Astrocyte of the spinal cord (primary cell): ENCODE measurements at places on chromosomes 2 and 18.

DNA sequence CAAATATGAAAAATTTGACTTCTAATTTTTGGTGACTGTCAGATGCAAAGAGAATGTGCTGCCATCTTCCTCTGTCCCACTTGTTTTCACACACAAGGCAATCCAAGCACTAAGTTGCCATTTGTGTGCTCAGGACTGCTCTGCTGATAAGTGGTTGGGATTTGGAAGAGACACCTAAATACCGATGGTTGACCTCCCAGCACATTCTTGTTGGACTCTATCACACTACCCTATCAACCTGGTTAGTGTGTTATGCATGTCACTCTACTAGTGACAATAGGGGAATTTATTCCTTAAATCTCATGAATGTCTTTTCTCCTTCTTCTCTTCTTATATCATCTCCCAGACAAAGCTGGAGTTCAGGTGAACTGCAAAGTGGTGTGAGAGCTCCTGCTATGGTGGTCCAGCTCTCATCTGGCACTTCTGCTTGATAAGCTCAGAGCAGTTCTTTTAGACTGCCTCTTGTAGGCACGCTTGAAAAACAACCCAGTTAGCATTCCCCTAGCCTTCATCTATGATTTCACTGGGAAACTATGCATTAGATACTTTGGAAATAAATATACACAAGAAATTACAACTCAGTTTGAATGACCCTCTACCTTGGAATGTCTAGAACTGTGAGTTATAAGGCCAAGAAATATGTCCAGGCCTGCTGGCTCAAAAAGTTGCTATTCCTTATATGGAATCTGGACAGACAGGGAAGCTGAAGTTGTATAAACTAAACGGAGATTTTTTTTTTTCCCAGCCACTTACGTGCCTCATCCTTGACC is 404.8 kb downstream of the MEIS1 start:
- DNase-seq, result peak; percentile 97

GRCh38 chr2:168961450-168962229 is 60.5 kb downstream of the G6PC2 start:
- peak; percentile 81 for DNase-seq

- DNase-seq, result no peak
These were observed 131.0 kb downstream of the DPP4 start for GRCh38 chr2:161943011-161943410.

DNA sequence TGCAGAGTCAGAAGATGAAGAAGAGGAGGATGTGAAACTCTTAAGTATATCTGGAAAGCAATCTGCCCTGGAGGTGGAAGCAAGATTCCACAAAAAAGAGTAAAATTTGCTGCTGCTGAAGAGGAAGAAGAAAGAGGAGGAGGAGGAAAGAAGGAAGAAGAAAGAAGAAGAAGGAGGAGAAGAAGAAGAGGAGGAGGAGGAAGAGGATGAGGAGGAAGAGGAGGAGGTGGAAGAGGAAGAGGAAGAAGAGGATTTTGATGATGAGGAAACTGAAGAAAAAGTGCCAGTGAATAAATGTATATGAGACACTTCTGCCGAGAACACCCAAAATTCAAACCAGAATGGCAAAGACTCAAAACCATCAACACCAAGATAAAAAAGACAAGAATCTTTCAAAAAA is 20.9 kb upstream of the TAF4B start:
- DNase-seq, result no peak

- no peak for DNase-seq
These were observed 11.2 kb upstream of the GYPC start for GRCh38 chr2:126644630-126645191.

- no peak for DNase-seq
These were observed 43.9 kb downstream of the SS18 start for GRCh38 chr18:26046419-26047077.
